Cardiac fibroblast (primary cell): ENCODE measurements at places on chromosomes 3 and 15.

- no peak for DNase-seq
Observed at GRCh38 chr3:186342197-186342596, 19.8 kb downstream of the DGKG start.

GRCh38 chr3:48118322-48118721 lies 69.9 kb downstream of the CDC25A start:
- DNase-seq, result no peak

DNA sequence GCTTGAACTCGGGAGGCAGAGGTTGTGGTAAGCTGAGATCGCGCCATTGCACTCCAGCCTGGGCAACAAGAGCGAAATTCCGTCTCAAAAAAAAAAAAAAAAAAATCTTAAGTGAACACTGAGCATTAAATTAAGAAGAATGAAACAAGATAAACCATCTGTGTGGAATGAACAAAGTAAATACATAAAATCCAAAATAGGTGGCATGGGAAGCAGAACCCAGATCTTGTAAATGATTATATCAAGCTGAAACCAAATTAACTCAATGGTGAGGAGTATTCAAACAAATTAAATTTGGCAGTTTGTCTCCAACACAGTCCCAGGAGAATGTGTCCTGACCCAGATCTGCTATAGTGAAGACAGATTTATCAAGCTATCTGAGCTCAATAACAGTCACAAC lies 32.1 kb downstream of the STAG1 start:
- no peak for DNase-seq

DNA sequence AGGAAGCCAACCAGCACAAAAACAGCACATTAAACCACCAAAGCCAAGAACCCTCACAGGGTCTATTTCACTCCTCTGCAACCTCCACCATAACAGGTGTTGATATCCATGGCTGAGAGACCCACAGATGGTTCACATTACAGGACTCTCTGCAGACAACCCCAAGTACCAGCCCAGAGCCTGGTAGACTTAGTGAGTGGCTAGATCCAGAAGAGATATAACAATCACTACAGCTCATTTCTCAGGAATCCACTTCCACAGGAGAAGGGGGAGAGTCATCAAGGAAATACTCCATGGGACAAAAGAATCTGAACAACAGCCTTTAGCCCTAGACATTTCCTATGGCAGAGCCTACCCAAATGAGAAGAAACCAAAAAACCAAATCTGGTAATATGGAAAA lies 168.1 kb upstream of the CD96 start:
- no peak for DNase-seq

DNA sequence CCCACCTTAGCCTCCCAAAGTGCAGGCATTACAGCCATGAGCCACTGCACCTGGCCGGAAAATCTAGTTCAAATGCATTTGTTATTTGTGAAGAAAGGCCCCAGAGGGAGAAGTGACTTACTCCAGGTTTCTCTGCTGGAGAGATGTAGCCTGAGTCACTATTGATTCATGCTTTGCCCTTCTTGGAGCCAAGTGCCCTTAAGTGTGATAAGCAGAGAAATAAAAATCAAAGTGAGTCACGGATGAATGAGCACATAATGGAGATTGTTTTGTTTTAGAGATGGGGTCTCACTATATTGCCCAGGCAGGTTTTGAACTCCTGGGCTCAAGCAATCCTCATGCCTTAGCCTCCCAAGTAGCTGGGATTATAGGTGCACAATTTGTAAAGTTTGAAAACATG lies 33.1 kb downstream of the CDC25A start:
- DNase-seq, result peak; percentile 89

GRCh38 chr15:72609862-72610261 lies 44.6 kb upstream of the GOLGA6B start:
- no peak for DNase-seq

DNA sequence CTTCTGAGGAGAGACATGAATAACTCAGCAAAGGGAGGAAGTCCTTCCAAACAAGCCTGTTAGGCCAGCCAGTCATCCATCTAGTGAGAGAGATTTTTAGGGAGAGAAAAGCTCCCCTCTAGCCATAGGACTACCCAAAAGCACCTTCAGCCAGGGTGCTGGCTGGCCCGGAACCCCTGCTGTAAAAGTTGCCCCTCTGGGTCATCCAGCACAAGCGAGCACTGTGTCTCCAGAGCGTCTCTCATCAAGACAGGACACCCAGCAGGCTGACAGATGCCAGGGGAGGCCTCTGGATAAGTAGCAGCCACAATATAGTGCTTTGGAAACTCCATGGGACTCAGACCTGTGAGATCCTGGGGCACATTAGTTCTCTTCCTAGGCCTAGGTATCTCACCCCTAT lies 24.5 kb downstream of the ANXA2 start:
- DNase-seq, result no peak

DNA sequence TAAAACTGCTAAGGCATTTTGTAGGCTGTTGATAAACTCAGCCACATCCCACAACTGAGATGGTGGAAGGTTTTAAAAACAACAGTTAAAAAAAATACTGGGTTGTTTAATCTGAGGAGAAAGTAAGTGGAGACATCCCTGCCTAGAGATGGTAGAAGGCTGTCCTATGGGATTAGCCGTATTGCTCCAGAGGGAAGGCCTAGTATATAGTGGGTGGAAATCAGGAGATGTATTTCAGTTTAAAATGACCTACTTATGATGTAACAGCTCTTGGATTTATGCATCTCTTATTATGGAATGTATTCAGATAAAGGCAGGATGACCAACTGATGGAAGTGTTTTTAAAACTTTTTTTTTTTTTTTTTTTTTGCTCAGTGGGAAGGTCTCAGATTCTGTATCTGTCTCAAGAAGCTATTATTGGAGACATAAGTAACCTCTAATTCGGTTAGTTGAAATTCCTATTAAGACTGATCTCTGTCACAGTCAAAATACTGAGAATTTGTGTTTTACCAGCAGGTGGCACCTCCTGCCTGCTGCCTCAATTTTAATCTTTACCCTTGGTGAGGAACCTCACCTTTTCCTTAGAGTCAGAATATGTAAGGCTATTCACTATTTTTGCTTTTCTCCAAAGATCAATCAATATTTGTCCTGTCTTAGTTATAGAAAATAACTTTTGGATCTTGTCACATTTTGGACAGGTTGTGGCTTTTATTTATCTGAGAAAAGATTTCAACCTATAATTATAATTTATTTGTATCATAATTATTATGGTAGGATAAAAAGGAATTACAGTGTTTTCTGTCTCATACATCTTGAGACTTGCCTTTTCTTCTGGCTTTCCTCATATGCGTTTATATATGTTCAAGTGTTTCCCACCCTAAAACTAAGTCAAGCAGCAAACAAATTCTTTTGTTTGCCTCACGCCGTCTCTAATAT lies 63.0 kb downstream of the VPS8 start:
- peak; percentile 57 for DNase-seq

GRCh38 chr3:143585720-143586456 lies 262.4 kb downstream of the SLC9A9 start:
- DNase-seq, result no peak

- DNase-seq, result no peak
Observed at GRCh38 chr15:101177866-101178265, 74.0 kb downstream of the CHSY1 start.

DNA sequence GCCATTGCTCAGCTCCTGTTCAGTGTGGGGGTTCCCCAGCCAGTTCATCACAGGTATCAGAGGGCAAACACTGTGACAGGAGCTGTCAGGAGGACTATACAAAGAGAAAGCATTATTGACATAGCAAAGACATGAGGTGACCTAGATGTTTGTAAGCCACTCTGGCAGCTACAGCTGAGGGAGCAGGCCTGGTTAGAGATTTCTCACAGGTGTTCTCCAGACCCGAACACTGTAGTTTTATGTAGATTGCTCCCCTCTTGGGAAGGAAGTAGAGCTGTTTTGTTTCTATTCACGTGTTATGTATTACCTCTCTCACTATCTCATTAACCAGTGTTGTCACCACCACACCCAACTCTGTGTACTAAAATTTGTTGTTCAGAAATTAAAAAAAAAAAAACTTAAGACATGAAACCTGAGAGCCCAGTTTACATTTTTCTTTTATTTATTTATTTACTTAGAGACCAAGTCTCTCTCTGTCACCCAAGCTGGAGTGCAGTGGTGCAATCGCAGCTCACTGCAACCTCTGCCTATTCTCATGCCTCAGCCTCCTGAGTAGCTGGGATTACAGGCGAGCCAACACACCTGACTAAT lies 123.7 kb downstream of the RBPMS2 start:
- DNase-seq, result no peak

DNA sequence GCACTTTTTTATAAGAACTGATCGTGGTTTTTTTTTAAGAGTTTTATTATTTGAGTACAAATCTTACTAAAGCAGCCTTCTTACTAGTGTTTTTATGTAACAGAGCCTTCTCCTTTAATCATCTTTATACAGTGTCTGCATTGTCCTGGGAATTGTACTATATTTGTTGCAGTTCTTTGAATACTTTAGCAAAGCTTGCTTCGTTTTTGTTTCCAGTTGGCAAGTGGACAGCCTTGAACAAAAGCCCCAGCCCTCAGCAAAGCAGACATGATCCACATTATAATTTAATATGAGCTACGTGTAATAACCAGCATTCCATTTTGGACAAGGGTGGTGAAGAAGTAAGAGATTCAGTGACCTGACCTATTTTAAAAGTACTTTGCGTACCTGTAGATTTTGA lies 112.2 kb upstream of the FLNB start:
- DNase-seq, result no peak

GRCh38 chr3:4568841-4569240 lies 75.7 kb downstream of the ITPR1 start:
- no peak for DNase-seq

GRCh38 chr15:60795471-60795870 lies 316.5 kb upstream of the ICE2 start:
- DNase-seq, result no peak

GRCh38 chr15:68277131-68277602 lies 378 bp upstream of the FEM1B start:
- DNase-seq, result peak; percentile 79

- DNase-seq, result peak; percentile 84
Observed at GRCh38 chr3:192481638-192482037, 245.7 kb downstream of the FGF12 start.

GRCh38 chr15:85642065-85642692 lies 152.5 kb downstream of the KLHL25 start:
- DNase-seq, result no peak

- no peak for DNase-seq
Observed at GRCh38 chr15:65326818-65327217, 22.3 kb downstream of the RNU5B-1 start.

GRCh38 chr3:150260398-150260710 lies 147.7 kb upstream of the TSC22D2 start:
- no peak for DNase-seq

GRCh38 chr3:150210461-150211110 lies 197.5 kb upstream of the TSC22D2 start:
- DNase-seq, result peak; percentile 7

GRCh38 chr3:141368062-141368924 lies at the start of gene ZBTB38:
Gene ZBTB38 (plus strand): TSS chr3:141368504. CDS start chr3:141442389, 73,885 bp downstream.
- DNase-seq, result peak; percentile 98

DNA sequence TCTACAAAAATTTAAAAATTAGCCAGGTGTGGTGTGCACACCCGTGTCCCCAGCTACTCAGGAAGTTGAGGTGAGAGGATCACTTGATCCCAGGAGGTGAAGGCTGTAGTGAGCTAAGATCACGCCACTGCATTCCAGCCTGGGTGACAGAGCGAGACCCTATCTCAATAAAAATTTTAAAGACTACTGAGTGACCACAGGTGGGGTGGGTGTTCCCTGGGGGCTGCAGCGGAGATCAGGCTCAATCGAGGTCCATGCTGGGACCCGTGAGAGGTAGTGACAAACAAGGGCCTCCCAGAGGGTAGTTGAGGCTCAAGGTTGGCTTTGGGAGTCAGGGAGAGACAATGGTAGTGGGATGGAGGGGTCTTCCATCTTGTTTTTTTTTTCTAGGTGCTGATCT lies 38.9 kb upstream of the LIMD1 start:
- no peak for DNase-seq

DNA sequence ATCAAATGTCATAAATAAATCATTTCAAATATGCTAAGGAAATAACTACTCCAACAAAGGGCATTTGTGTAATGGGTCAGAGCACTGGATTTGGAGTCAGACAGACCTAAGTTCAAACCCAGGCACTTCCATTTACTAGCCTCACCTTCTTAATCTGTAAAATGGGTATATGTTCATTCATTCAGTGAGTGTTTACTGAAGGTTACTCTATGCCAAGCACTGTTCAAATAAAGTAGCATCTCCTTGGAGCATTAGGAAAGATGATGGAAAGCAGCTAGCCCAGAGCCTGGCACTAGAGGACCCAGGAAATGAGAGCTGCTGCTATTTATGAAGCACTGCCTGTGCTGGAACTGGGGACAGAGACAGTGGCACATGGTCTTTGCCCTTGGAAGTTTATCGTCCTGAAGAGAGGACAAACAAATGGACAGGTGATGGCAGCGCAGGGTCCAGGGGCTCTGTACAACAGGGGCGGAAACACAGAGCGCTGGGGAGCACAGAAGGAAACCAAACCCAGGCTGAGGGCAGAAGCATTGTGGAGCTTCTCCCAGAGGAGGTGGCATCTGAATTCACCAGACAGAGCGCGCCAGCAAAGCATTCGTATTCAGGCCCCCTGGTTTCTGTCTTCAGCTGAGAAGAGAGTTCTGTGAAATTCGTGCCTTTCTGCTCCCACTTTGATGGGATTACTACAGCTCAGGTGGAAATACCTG lies 19.0 kb downstream of the TM4SF4 start:
- DNase-seq, result no peak
